Erythroblast (primary cell): ENCODE measurements at places on chromosomes 4 and X.

- no peak for DNase-seq
These were observed 305.5 kb upstream of the TACR3 start for GRCh38 chr4:104025251-104025650.

- no peak for DNase-seq
These were observed 91.8 kb downstream of the SHISA3 start for GRCh38 chr4:42489095-42489494.

- no peak for DNase-seq
These were observed 379.5 kb upstream of the MAD2L1 start for GRCh38 chr4:120446051-120446567.

DNA sequence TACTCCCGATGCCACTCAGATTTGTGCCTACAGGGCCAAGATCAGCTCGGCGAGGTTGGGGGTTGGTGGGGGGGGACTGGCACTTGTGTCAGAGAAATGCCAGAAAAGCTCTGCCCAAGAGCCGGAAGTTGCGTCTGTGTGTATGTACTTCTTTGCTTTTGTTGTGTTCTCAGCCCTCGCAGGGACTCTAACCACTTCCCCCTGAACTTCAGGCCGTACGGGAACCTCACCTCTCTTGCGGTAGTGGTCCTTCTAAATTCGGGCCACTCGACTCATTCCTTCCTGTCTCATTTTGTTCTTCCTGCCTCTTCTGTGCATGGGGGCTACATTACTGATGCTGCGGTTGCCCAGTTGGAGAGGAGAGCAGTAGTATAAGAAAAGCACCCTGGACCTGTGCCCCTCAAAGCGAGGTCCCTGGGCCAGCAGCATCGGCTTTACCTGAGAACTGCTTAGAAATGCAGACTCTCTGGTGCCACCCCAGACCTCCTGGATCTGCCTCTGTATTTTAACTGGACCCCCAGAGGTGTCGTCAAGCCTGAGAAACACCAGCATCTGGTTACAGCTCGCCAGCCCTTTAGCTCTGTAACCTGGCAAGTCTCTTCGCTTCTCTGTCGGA lies 146.3 kb upstream of the RPS6KA3 start:
- DNase-seq, result no peak

DNA sequence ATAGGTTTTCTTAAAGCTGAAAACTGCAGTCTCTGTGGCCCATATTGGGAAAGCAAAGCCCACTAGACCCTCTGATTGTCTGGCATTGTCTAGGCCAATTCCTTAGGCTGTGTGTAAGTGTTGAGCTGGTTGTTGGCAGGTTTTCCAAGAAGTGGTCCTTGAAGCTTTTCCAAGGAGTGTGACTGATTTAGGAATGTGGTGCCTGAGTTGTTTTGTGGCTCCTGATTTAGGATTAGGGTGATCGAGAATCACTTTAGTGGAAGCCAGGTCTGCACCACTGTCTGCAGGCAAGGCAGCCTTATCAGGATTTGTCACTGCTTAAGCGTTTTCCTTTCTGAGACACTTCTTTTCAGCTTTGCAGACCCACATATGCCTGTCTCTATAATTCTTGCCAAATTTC lies 339.0 kb upstream of the DDX53 start:
- no peak for DNase-seq
